ENCODE measurements at places on chromosomes 4 and X. TPM values are rescaled to one million over a fixed set of nuclear protein-coding genes. Genes with fewer than 3 reads are reported as not detected.

SAGE1 gene
- not detected for total RNA-seq

RPS6KA6 gene
- total RNA-seq = 1.4 TPM

TRMT10A gene
- 2.1 TPM for total RNA-seq

GABRG1 gene
- not detected for total RNA-seq

PCDH10 gene
- total RNA-seq = 0.44 TPM

PSAPL1 gene
- 0.12 TPM for total RNA-seq

HOPX gene
- 7.8 TPM for total RNA-seq

TMPRSS11F gene
- total RNA-seq = not detected

USP17L28 gene
- total RNA-seq = not detected

STPG2 gene
- total RNA-seq = 0.37 TPM

All from right atrium auricular region (tissue), 2 donors.